M059J (cell line): ENCODE measurements at places on chromosomes 7 and 10. TPM values are rescaled to one million over a fixed set of nuclear protein-coding genes. Genes with fewer than 3 reads are reported as not detected.

DNA sequence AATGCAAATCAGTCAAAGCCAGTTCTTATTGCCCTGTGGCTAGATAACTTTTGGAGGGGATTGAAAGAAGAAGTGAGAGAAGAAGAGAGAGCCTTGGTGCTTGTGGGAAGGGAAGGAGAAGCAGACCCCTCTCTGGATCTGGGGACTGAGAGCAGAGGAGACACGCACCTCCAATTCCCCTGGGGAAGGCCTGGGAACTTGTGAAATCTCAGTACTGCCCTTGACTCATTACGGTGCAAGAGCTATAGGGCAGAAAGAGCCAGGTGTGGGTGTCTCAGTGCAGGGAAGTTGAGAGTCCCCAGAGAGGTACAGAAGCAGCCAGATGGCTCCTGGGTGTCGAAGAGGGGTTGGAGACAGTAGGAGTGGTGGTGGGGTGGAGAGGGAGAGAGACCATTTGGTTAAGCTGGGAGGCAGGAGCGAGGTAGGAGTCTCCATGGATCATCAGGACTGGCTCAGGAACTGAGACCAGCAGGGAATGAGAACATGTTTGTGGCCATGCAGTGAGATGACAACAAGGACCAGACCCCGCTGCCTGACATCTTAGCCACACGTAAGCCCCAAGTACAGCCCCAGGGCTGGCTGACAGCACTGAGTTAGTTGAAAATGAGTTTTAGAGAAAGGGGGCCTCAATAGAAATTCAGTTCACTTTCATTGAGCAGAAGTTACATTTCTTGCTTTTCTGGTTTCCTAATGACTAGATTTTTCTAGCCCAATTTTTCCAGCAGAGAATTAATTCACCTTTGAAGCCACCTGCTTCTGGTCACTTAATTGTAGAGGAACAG lies 238.2 kb downstream of the BUB3 start:
- no peak for DNase-seq

GRCh38 chr7:90625562-90625961 lies 29.4 kb downstream of the CDK14 start:
- peak; percentile 40 for DNase-seq

DNA sequence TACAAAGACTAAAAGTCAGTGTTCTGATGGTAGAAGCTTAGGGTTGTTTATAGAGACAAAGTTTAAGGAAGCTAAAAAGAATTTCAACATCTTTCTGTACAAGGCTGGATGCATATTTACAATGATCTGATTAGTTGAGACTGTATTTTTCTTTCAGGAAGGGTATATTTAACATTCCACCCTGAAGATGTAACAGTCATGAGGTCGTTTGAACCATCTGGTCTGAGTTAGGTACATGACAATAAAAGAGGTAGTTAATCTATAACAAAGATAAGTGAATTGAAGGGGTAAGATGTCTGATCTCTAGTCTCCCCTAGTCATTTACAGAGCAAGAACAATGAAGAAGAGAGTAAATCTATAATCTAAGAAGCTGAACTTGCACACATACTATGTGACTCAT lies 821.2 kb downstream of the CNTNAP2 start:
- no peak for DNase-seq

DNA sequence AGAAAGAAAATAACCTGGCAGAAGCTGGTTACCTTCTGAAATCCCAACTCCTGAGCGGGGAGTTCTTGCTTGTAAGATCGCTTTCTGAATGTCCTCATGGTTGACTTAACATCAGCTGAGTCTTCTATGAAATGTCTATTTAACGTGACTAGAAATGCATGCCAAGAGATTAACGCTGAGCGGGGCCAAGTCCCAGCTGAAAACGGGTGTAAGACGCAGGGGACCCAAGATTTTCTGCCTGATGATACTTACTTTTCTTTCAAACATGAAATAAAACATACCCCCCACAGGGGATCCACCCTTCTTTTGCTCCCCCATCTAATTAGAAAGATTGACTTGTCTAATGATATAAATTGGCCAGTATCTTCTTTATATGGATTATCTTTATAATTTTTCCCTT lies 14.9 kb downstream of the OR9A2 start:
- no peak for DNase-seq

- no peak for DNase-seq
Observed at GRCh38 chr7:31027161-31027965, 24.7 kb upstream of the ADCYAP1R1 start.

The NKX6-2 gene
- total RNA-seq = not detected in 2 replicates

DNA sequence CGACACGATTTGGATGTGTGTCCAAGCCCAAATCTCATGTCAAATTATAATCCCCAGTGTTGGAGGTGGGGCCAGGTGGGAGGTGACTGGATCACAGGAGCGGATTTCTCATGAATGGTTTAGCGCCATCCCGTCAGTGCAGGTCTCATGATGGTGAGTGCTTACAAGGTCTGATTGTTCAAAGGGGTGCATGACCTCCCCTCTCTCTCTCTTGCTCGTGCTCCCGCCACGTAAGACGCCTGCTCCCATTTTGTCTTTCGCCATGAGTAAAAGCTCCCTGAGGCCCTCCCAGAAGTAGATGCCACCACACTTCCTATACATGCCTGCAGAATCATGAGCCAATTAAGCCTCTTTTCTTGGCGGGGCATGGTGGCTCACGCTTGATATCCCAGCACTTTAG lies 71.5 kb upstream of the NANOS1 start:
- no peak for DNase-seq

DNA sequence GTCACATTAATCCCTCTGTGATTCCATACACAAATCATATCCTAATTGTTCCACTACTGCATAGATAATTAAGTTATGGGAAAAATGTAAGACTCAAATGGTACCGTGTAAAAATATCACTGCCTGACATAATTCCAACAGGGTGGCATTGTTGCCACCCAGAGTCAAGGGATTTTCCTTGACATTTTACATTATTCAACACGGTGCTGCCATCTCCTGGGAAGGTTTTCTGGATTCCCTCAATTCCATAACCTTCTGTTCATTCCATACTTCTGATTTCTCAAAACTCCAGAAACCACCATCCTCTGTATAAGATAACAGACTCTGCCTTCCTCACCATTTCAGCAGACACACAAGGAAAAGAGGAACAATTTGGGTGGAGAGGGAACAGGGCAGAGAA lies 495.9 kb downstream of the XPNPEP1 start:
- DNase-seq = peak; percentile 20

DNA sequence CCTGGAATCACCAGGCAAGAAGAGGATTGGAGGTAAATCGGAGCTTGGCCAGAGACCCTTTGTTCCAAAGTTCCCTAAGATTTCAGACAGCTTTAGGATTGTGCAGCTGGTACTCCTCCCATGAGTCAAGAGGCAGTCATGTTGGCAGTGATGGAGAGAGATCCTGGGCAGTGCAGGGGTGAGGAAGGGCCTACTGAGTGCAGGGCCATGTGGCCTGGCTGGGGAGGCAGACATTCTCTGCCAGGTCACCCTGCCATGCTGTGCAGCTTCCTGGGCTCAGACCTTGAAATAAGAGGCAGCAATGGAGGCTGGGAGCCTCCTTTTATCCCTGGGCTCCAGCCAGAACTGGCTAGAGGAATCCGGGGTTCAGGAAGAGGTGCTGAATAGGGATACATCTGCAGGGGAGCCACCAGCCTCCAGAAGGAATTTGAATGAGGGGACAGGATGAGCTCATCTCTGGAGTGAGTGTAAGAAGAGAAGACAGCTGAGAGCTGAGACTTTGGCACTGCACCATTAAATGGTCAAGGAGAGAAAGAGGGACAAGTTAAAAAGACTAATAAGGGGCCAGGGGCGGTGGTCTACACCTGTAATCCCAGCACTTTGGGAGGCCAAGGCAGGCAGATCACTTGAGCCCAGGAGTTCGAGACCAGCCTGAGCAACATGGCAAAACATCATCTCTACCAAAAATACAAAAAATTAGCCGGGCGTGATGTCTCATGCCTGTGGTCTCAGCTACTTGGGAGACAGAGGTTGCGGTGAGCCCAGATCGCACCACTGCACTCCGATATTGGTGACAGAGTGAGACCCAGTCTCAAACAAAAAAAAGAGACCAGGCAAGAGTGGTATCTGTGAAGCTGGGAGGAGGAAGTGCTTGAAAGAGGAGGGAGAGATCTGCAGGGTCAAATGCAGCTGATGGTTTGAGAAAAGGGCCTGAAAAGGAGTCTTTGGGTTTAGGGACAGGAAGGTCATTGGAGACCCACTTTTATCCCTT lies 12.0 kb downstream of the SFTPD start:
- DNase-seq = no peak

DNA sequence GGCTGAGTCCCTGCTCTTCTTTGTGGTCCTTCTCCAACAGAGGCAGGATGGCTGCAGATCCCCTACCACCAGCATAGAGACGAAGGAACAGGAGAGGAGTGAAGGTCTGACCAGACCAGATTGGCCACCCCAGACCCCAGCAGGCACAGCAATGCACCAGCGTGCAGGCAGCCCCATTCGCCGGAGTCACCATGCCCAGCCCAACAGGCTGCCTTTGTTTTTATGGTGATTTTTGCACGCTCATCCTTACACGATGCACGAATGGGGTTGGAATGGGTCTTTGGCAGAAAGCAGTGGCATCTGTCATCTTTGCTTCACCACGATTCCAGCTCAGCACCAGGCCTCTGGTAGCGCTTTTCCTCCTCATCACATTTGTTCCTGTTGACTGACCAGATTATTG lies 427.6 kb downstream of the INHBA start:
- DNase-seq = no peak
